ENCODE measurements at places on chromosomes 1 and 21.

GRCh38 chr21:44815225-44815624, 2.6 kb downstream of the SUMO3 start:
- no peak for DNase-seq

DNA sequence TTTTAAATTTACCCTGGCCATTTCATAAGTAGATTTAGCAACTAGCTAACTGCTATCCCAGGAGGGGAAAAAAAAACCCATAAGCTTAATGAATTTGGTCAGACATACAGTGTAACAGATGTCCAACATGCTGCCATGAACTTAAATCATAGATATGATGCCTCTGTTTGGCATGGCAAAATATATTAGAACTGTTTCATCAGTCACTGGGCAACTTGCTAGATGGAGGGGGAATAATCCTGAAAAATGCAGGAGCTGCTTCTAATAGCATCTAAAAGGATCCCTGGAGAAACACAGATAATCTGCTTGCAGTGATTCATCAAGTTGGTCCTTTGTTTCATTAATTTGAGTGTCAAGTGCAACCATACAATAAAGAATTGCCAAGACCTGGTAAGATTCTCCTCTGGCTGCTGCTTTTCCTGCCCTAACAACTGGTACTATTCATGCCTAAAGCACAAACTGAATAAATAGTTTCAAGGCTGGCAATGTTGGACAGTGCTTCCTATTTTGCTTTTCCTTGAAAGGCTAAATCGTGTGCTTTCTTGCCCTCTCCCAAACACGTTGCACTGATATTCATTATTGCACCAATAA, 1.5 kb upstream of the ST6GALNAC5 start:
- DNase-seq: no peak

DNA sequence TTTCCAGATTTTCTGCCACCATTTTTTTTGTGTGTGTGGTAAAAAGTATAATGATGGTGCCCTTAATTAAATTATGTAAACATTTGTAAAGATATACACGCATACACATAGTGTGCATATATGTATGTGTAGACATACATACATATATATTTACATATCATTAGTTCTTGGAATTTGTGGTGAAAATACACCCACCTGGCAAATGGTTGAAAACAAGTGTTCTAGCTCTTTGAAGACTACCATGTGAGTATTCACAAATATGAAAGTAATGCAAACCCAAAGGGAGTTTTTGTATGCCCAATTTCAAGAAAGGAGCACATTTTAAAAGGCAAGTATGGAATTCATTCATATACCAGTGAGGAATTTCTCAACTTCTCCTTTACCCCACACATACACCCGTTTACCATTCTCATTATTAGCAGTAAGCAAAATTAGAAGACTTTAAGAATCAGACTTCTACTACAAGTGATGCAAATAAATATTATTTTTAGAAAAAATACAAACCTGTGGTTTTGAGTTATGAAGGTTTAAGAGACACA, 8.0 kb downstream of the RABGAP1L start:
- no peak for DNase-seq

DNA sequence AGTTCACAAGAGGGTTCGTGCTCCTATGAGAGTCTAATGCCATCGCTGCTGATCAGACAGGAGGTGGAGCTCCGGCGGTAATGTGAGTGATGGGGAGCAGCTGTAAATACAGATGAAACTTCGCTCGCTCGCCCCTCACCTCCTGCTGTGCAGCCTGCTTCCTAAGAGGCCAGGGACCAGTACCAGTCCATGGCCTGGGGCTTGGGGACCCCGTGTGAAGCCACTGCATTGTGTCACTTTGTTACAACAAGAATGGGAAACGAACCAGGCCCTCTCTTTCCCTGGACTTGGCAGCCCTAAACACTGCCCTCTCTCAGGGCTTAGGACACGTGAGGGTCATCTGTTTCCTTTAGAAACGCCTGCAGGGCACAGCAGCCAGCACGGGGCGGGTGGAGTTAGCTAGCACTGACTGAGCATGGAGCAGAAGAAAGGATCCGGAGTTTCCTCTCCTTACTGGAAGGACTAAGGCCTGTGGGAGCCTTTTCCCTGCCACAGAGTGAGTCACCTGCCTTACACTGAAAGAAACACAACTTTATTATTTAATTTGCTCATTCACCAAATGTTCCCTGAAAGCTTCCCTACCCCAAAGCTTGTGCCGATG, 185.2 kb upstream of the TMEM51 start:
- DNase-seq: no peak

DNA sequence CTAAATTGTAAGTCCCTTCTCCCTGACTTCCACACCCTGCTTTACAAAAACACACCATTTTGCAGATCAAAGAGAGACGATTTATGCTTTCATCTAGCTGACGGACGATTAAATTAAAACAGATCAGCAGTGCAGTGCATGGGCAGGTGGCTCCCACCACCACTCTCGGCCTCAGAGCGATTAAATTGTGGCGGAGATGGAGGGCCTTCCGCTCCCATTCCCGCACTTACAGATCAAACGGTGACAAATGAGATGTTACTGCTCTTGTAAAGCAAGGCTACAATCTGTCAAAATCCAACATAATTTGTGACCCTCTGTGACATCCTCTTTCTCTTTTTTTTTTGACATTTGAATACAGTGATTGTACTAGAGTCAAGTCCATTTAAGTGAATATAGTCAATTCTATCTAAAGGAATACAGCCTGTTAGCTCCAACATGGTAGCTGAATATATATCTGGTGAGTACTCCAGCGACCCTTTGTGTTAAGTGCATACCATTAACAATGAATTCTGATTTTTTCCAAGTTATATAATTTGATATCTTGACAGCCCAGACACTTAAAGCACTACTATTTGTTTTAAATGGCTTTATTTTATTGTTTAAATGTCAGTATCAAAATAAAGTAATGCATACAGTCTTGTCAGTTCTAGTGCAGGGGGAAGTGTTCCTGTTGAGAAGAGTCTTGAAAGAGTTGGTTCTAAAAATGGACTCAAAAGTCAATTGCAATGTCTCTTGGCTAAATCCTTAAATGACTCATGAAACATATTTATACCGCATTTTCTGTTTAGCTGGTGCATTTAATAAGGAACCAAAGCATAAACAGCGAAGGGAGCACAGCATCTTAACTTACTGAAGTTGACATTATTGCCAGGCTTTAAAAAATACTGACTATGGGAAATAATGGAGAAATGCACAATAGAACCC, 109.0 kb downstream of the ESRRG start:
- no peak for DNase-seq

DNA sequence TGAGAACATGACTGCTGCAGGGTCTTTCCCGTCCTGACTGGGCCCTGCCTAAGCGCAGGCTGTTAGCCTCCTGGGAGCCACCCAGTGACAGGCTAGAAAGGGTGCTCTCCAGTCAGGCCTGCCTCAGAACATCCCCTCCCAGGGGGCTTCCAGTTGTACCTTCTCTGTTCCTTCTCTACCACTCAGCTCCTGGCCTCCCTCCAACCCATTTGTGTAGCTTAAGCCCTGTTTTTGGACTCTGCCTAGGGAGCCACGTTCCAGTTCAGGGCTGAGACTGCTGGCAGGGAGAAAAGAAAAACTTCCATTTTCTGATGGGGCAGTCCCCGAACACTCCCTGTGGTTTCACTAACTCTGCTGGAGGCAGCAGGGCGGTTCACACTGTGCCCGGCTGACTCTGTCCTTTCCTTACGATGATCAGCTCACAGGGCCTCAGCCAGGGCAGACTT, 15.3 kb upstream of the POU3F1 start:
- no peak for DNase-seq

DNA sequence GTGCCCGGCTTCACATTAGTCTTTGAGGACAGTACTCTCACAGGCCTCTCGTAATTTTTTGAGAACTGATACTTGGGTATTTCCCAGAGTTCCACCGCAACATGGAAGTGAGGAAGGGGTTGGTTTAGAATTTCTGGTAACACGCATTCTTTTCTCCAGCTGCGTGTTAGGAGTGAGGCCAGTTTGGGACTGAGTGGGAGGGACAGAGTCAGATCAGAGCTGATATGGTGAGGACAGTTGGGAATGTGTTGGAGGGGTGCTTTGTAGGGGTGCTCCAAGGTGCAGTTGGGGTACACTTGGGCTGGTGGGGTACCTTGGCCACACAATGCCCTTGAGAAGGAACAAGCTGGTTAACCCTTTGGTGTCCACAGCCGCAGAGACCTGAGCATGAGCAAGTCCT, 6.7 kb downstream of the FBXO6 start:
- DNase-seq: no peak

GRCh38 chr1:4613606-4614370, 40.6 kb upstream of the AJAP1 start:
- no peak for DNase-seq

- DNase-seq: no peak
Measured at GRCh38 chr1:171219346-171220080, 28.8 kb upstream of the FMO1 start.

- no peak for DNase-seq
Measured at GRCh38 chr21:31710586-31710985, 21.3 kb downstream of the SCAF4 start.

- no peak for DNase-seq
Measured at GRCh38 chr21:44977616-44978340, 37.9 kb downstream of the SLX9 start.

DNA sequence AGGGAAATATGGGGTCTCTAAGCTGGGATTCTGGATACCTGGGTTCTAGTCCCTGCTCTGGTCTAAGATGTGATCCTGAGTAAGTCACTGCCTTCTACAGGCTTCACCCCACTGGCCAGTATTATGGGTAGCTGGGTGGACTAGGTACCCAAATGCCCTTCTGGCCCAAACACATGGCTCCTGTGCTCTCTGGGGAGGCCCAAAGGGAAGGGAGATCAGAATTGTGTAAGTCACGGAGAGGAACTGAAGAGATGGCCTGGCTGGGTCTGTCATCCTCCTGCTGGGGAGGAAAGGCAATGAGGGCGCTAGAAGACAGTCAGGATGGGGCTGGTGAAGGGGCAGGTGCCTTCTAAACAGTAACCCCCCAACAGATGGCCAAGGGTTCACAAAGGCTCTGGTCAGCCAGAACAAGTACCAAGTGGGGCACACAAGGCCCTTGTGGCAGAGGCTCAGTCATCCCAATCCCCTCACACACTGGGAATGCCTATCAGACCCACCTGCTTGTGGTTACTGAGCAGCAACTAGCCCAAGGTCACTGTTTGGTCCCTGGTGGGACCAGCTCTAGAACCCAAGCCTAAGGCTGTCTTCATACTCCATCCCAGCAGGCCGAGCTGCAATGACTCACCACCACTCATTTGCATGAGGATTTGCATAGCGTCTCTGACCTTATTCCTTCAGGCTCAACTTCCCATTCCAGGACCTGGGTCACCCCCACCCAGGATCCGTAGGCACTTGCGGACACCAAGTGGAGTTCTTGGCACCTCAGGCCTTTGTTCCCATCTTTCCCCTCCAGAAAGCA, 9.2 kb downstream of the MEF2D start:
- no peak for DNase-seq

DNA sequence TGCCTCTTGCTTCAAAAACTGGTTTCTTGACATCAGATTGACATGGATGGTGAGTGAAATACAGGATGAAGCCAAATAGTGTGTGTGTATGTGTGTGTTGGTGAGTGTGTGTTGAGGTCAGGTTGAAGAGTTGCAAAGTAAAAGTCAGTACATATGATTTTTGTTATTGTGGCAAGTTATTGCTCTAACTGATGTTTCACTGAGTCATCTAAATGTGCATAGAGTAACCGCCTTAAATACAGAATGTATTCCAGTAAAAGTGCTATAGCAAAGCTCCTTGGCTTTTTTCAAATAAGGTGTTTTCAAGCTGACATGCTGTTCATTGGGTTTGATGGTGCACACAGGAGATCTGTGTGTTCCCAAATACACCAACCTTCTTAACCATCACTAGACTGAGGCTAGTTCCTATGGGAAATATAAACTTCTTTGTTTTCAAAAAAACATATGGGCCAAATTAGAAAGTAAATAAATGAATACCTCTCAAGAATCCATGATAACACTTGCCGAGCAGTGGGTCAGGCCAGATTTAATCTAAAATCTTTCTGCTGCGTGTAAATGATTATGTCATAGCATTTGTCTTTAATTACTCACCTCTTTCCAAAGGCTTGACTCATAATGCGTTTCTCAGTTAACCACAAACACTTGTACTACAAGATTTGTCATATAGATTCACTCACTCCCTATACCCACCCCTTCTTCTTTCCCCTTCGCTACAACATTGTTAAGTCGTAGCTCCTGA, 151.1 kb downstream of the LYPLAL1 start:
- no peak for DNase-seq

DNA sequence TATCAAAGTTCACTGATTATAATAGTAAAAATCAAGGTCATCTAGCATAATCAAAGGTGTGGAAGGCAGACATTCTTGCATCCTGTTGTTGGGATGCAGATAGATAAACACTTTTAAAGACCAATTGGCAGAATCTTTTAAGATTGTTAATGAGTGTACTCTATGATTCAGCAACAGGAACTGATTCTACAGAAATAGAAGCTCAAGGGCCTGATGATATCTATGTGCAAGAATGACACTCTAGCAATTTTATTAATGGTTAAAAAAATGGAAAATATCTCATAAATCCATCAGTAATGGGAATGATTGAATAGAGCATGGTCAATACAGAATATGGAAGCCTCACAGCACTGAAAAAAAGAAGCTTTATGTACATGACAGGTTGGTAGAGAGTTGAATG, 2.2 kb upstream of the ATP1A4 start:
- no peak for DNase-seq

GRCh38 chr1:244226435-244226834, 175.4 kb downstream of the ZBTB18 start:
- no peak for DNase-seq

DNA sequence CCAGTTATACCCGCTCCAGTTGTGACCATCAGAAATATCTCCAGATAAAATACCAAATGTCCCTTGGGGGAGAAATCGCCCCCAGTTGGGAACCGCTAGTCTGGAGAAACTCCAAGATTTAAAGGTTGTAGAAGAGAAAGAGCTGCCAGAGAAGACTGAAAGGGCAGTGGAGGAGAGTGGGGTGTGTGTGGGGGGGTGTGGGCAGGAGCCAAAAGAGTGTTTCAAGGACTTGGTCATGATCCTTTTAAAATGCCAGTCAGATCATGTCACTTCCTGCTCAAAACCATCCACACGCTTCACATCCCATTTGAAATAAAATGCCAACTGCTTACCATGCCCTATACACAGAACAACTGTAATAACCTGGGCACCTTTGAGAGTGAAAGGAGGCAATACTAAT, 3.4 kb upstream of the HEYL start:
- no peak for DNase-seq

GRCh38 chr1:21590934-21591333, 78.2 kb downstream of the RAP1GAP start:
- no peak for DNase-seq

DNA sequence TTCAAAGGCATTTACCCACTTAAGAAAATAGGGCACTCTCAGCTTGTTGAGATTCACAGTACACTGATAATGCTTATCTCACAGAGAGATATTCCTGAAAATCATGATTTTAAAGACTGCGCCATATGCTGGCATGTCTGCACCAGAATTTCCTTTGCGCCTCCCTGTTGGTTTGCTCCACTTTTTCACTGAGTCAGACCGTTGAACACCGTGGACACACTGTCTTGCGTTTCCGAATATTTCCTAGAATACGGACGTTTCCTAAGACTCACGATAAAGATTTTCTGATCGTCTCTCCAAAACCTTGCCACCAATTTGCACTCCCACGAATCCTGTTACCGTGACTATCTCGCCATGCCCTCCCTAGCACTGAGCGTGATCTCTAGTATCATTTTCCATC, 497 bp upstream of the C1orf115 start:
- no peak for DNase-seq

GRCh38 chr1:7645751-7646048, 125.4 kb upstream of the VAMP3 start:
- no peak for DNase-seq

Measured in forelimb muscle (tissue), 1 donor.